NCI-H524 treated with DMSO at 0.1 percent for 48 hours (cell line): ENCODE measurements at places on chromosomes 1 and 21.

DNA sequence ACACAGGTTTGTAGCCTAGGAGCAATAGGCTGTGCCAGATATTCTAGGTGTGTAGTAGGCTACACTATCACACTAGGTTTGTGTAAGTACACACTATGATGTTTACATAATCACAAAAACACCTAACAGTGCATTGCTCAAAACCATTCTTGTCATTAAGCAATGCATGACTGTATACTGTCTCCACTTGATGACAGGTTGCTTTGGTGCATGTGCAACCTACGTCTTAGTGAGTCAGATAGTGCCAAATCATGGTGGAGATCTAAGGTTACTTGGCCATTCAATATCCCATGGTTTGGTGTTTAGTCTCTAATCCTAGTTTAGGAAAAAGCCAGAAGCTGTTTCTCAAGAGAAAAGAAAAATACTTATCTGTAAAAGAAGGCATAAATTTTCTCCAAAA lies 181.1 kb downstream of the KCNK2 start:
- no peak for DNase-seq

- no peak for DNase-seq
Observed at GRCh38 chr1:78493451-78493850, 2.7 kb downstream of the PTGFR start.

- DNase-seq = no peak
Observed at GRCh38 chr1:40064797-40065499, 24.4 kb downstream of the CAP1 start.

DNA sequence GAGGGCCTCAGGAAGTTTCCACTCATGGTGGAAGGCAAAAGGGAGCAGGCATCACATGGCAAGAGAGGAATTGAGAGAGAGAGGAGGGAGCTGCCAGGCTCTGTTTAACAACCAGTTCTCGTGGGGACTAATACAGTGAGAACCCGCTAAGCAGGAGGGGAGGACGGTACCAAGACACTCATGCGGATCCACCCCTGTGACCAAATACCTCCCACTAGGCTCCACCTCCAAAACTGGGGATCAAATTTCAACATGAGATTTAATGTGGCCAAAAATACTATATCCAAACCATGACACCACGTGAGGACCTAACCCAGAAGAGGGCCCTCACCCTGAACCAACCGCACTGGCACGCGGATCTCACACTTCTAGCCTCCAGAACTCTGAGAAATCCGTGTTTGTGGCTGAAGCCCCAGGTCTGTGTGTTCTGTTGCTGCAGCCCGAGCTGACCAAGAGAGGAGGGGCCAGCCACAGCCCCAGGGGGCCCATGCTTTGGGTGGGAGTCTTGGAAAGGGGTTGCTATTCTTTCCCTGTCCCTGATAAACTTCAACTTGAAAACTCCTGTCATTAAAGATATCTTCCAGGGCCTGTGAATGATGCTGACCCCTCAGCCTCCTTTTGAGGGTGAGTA lies 32.0 kb downstream of the TRIM67 start:
- DNase-seq = no peak

- no peak for DNase-seq
Observed at GRCh38 chr21:25405984-25406383, 201.3 kb downstream of the MRPL39 start.

- no peak for DNase-seq
Observed at GRCh38 chr1:160499631-160500030, 23.4 kb downstream of the SLAMF6 start.

GRCh38 chr1:3072391-3073185 lies 3.6 kb downstream of the PRDM16 start:
- no peak for DNase-seq

DNA sequence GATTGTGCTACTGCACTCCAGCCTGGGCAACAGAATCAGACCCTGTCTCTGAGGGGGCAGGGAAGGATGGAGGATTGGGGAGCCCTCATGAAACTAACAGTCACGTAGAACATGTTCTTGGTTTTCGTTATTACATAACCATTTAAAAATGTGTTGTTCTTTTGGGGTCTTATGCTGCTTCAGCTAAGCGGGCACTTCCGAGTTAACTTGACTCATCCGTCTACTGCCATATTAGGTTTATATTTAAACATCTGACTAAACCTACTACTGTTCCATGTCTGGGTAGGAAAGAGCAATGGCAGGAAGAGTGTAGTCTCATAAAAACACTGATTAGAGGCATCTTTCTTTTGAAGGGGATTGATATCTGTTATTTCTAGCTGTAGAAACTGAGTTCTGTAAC lies 59.5 kb upstream of the BMP8A start:
- no peak for DNase-seq

DNA sequence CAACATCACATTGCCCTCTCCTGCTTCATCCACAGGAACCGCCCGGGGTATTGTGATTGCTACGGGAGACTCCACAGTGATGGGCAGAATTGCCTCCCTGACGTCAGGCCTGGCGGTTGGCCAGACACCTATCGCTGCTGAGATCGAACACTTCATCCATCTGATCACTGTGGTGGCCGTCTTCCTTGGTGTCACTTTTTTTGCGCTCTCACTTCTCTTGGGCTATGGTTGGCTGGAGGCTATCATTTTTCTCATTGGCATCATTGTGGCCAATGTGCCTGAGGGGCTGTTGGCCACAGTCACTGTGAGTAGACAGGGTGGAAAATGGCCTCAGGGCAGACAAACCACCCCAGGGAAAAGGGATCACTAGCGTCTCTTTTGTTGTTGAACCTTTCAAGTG lies 12.7 kb downstream of the ATP1A4 start:
- DNase-seq = no peak

- no peak for DNase-seq
Observed at GRCh38 chr1:220507085-220507484, 20.9 kb upstream of the MARK1 start.

DNA sequence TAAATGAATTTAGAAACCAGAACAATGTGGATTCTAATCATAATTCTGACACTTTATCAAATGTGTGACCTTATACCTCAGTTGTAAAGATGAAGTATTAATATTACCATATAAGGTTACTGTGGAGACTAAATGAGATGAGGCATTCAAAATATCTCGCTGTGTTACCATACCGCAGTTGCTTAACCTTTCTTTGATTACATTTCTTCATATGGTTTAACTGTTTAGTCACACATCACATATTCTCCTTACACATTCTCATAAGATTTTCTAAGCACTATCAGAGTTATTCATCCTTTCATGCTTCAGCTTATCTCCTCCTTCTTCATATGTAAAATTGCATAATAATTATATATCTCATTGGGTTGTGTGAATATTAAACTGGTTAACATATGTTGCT lies 88.9 kb downstream of the LRRC53 start:
- no peak for DNase-seq

DNA sequence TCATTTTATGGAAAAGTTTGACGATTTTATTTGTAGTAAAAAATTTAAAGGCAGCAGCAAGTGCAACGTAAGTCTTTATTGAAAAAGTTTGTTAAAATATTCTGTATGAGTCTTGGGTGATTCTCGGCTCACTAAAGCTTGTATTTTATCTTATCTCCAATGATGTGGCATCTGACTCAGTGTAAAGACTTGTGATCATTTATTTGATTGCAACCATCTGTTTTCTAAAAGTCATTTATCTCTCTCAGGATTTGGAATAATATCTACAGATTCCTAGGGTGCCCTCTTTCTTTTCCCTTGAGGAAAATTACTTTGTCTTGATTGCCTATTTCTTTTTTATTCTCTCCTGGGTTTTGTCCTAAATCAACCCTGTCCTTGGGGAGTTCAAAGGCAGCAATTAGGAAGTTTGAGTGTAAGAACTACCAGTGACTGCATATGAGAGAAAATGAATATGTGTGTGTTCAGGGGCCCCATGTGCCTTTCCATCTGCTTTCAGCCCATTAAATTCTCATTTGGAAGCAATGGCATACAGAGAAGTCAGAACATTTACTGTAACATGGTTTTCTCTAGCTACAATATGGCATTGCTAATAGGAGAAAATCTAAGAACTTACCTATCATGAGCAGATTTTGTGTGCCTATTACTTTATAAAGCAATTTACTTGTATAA lies 575.0 kb upstream of the CHRM3 start:
- DNase-seq = no peak

DNA sequence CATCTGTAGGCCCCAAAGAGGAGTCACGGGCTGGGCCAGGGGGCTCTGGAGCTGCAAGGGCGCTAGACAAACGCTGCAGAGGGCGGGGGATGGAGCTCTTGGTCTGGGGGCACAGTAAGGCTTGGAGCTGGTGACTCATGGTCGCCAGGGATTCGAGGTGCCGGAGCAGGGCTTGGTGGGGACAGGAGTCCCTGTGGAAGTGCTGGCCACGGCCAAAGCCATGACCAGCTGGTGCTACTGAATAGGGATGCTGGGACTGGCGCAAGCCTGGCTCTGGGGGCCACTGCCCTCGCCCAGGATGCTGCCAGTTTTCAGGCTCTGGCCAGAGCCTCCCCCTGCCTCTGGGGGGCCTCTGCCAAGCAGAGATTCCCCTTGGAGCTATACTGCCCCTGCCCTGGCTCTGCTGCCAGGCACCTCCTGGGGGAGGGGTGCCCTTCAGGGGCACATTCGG lies 25.2 kb downstream of the SPOCD1 start:
- DNase-seq = no peak

GRCh38 chr1:244273845-244274619 lies 177.7 kb downstream of the ADSS2 start:
- DNase-seq = no peak

- DNase-seq = no peak
Observed at GRCh38 chr1:153792631-153793041, 17.4 kb downstream of the SLC27A3 start.

- no peak for DNase-seq
Observed at GRCh38 chr1:112704934-112705627, 1.8 kb downstream of the RHOC start.

DNA sequence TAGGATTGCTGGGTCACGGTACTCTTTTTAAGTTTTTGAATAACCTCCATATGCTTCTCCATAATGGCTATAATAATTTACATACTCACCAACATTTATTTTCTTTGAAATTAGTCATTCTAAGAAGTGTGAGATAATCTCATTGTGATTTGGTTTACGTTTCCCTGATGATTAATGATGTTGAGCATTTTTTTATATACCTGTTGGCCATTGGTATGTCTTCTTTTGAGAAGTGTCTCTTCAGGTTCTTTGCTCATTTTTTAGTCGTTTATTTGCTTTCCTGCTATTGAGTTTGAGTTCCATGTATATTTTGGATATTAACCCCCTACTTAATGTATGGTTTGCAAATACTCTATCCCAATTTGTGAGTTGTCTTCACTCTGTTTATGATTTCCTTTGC lies 9.3 kb downstream of the RNF187 start:
- DNase-seq = no peak

- DNase-seq = no peak
Observed at GRCh38 chr1:19800076-19800804, 524 bp upstream of the TMCO4 start.

DNA sequence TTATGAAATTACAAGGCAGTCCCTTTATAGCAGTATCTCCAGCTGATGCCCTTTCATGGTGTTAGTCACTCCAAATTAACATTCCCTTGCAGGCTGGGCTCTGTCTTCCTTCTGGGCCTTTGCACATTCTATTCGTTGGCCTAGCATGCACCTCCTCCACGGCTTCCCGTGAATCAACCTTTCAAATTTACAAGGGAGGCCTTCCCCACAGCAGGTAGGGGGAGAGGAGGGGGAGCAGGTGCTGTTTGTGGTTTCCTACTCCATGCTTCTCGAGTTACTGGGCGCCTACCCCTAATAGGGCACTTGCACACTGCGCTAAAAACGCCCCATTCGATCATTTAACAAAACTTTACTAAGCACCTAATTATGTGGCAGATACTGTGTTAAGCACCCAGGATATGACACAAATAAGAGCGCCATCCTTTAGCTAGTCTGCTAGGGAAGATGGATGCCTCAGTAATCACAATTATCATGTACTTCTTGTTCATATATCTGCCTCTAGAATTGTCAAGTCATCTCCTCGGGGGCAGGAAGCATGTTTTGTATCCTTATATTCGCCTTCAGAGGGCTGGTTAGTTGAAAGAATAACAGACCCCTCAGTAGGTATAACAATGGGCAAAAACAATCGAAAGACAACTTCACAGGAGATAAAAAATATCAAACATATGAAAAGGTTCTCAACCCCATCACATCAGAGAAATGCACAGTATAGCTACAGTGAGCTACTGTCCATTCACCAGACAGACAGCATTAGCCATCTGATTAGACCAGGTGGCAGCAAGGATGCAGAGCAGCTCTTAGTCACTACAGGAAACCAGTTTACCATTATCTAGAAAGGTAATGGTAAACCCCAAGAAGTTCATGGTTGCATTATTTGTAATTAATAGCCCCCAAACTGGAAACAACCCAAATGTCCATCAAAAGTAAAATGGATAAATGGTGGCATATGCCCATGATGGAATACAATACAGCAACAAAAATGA lies 1.7 kb upstream of the ADAR start:
- DNase-seq = no peak

DNA sequence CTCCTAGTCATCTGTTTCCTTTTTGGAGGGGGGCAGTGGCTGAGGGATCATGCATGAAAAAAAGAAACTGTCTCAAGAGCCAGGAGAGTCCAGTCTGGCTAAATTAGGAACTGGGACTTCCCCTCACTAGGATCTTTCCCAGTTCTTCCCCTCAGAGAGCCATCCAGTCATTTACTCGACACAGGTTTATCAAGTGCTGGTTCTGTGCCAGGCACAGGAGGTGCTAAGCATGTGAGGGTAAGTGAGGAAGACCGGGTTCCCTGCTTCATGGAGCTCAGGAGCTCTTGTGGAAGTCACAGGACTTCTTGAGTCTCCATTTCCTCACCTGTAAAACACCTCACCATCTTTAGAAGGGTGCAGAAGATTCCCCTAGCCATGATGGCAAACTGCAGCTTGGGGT lies 8.6 kb upstream of the NUAK2 start:
- DNase-seq = no peak

DNA sequence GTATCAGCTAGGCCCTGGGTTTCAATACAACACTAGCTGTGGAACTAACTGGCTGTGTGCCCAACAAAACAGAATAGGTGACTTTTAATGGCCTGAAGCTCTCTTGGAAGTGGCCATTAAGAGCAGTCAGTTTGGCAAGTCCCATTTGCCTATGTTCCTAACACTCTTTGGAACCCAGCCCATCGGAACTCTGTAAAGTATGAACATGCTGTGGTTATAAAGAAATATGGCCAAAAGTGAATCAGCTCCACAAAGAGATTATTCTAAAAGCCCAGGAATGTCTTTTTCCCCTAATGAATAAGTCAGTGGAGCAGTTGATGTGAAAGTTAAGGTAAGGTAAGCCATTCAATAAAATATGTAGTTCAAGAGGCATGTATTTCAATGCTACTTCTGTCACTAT lies 223.7 kb upstream of the ADAMTS5 start:
- DNase-seq = no peak

- no peak for DNase-seq
Observed at GRCh38 chr1:63046539-63046938, 262.6 kb downstream of the ATG4C start.

- DNase-seq = no peak
Observed at GRCh38 chr1:15678578-15678977, 5.5 kb upstream of the PLEKHM2 start.
